ENCODE measurements at places on chromosomes 12 and 14. TPM values are rescaled to one million over a fixed set of nuclear protein-coding genes. Genes with fewer than 3 reads are reported as not detected.

CACNA1C gene
- 16.4 TPM for total RNA-seq

CCDC197 gene
- total RNA-seq, result 0.23 TPM

STAC3 gene
- total RNA-seq, result 83.0 TPM

NEUROD4 gene
- total RNA-seq, result not detected

SCNN1A gene
- 131 TPM for total RNA-seq

TEX22 gene
- total RNA-seq, result 0.23 TPM

BIN2 gene
- total RNA-seq, result 4.3 TPM

KLRC2 gene
- not detected for total RNA-seq

MGAT4C gene
- 3.4 TPM for total RNA-seq

NOXRED1 gene
- 0.58 TPM for total RNA-seq

CCDC177 gene
- total RNA-seq, result not detected

PRPH gene
- total RNA-seq, result 0.18 TPM

PAX9 gene
- total RNA-seq, result 0.53 TPM

SMARCD1 gene
- total RNA-seq, result 110 TPM

OASL gene
- total RNA-seq, result 0.70 TPM

GYS2 gene
- total RNA-seq, result not detected

ADAM20 gene
- total RNA-seq, result 3.2 TPM
